CD4-positive, alpha-beta T cell treated with Interleukin-1 beta for 1 hour (primary cell): ENCODE measurements at places on chromosomes 7 and 10.

- peak; percentile 70 for DNase-seq
Observed at GRCh38 chr10:69639291-69640195, 9.5 kb downstream of the FAM241B start.

GRCh38 chr10:132149917-132150316 lies 36.8 kb upstream of the DPYSL4 start:
- no peak for DNase-seq

GRCh38 chr10:66180581-66181318 lies 745.1 kb upstream of the LRRTM3 start:
- DNase-seq = peak; percentile 48

- no peak for DNase-seq
Observed at GRCh38 chr7:99752356-99752755, 17.4 kb upstream of the CYP3A7 start.

DNA sequence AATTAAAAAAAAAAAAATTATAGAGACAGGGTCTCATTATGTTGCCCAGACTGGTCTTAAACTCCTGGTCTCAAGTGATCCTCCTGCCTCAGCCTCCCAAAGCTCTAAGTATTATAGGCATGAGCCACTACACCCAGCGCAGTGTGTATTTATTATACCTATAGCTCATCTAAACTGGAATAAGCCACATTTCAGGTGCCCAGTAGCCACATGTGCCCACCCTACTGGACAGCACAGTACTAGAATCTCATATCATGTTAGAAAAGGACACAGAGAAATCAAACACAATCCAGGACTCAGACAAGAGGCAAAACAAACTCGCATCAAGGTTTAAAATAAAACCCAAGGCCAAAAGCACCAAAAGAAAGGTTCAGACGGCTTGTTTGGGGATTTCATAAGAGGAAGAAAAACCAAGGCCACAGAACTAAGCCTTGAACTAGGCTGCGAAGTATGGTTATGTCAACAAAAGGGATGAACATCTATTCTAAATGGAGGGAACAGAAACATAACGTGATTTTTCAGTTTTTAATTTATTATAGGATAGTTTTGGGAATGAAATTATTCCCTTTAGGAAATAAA lies 32.3 kb downstream of the SLC16A9 start:
- no peak for DNase-seq

- no peak for DNase-seq
Observed at GRCh38 chr10:118027397-118027796, 19.3 kb downstream of the RAB11FIP2 start.

GRCh38 chr7:130356876-130357611 lies 12.4 kb downstream of the CPA5 start:
- no peak for DNase-seq

GRCh38 chr7:157485361-157485831 lies 148.6 kb downstream of the DNAJB6 start:
- no peak for DNase-seq

- DNase-seq = peak; percentile 36
Observed at GRCh38 chr10:21372651-21373410, 152.7 kb downstream of the SKIDA1 start.

DNA sequence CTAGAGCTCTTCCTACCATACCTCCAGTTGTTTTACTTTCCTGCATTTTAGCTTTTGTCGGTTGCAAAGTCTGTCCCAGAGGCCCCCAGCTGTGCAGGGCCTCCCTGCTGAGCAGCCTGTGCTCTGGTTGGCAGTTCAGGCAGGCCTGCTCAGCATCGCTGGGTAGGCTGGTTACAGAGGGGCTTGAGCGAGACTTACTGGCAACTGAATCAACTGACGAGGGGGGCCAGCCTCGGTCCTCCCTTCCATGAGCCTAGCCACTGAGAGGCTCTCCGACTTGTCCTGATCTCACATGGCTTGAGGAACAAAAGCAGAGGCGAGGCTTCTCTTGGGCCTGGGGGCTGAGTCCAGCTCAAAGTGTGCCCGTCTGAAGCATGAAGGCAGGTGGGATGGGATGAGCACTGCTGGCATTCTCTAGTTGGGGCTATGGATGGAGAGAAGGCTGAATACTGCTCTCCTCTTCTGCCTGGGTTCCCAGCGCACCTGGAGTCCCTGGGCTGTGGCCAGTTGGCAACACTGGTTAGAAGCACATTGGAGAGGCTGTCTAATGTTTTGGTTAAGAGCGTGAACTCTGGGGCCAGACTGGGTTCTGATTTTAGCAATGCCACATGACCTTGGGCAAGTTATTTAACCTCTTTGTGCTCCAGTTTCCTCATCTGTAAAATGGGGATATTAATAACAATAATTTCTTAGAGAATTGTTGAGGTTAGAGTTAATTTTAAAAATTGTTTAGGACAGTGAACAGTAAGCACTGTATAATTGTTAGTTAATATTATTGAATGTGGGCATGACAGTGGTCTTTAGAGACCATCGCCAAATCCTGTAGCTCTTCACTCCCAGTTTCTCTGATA lies 6.9 kb upstream of the SFRP5 start:
- DNase-seq = no peak

DNA sequence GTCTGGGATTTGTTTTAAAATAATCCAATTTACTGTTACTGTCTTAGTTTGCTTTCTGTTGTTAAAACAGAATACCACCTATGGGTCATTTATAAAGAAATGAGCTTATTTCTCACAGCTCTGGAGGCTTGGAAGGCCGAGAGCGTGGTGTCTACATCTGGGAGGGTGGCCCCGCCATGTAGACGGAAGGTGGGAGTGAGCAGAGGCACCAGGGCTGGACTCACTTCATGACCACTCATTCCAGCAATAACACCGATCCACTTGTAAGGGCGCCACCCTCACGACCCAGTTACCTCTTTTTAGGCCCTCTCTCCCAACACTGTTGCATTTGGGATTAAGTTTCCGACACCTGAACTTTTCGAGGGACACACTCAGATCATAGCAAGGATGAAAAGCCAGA lies 36.2 kb upstream of the CFAP46 start:
- DNase-seq = no peak

DNA sequence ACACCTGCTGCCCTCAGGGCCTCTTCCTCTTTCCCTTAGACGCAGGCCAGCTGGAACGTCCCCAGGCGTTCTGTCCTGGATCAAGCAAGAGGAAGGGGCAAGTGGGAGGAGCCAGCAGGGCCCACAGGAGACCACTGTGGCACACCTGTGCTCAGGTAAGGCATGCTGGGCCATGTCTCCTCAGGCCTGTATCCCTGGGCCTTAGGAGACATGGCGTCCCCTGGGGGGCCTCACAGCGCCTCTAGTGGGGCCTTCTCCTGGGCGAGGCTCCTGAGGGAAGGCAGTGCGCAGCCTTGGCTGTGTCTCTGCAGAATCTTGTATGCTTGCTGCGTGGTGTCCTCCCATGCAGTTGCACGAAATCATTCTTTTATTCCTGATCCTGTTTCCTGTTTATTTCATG lies 31.3 kb downstream of the ZNF783 start:
- DNase-seq = no peak
